Upper lobe of left lung (tissue), 6 donors: ENCODE measurements at places on chromosomes 3 and 15. TPM values are rescaled to one million over a fixed set of nuclear protein-coding genes. Genes with fewer than 3 reads are reported as not detected.

DNA sequence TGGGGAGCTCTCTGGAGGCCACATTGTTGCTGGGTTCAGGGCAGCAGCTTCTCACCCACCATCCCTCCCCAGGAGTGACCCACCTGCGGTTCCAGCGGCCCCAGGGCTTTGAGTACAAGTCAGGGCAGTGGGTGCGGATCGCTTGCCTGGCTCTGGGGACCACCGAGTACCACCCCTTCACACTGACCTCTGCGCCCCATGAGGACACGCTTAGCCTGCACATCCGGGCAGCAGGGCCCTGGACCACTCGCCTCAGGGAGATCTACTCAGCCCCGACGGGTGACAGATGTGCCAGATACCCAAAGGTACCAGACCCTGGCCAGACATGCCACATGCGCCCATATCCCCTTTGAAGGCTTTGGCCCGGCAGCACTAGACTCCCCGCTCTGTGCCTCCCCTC lies 26.1 kb downstream of the SHF start:
- DNase-seq = peak; percentile 49

DNA sequence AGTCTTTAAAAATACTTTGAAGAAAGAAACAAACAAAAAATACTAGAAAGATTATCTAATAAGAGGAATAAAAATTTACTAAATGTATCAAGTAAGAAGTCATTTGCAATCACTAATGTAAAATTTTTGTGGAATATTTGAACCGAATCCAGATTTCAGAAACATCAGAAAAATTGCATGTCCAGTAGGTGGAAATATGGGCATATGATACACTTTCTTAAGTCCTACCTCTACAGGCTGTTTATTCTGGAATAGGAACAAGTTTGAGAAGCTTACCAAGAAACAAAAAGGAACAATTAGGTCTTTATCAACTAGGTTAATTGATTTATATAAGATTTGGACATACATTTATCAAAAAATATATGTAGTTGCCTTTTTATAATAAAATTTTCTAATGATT lies 292.9 kb upstream of the ROBO1 start:
- no peak for DNase-seq

DNA sequence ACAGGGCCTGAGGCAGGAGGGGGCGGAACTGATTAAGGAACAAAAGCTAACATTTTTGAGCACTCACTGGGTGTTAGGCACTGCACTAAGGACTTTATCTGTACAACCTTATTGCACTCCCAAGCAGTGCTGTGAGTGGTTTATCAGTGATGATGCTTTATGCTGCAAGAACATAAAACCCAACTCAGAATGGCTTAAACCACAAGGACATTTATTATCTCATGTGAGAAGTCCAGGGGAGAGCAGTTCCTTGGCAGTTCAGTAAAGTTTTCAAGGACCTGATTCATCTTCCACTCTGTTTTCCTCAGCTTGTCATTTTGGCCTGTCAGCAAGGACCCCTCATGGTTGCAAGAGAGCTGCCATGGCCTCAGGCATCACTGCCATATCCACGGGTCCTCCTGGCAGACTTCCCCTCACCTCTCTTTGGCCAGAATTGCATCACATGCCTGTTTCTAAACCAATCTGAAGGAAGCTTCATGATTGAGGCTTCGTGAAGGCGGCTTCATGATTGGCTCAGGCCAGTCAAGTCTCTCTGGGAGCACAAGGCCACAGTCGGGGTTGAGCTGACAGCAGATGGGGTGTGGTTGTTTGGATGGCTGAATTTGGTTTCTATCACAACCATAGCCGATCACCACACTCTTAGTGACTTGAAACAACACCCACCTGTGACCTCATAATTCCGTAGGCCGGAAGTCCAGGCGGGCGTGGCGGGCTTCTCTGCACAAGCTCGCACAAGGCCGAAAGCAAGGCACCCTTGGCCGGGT lies 15.8 kb downstream of the EFCC1 start:
- no peak for DNase-seq

WDR72 gene
- 7.0 TPM for total RNA-seq

SHC4 gene
- not detected for total RNA-seq

FSTL1 gene
- 157 TPM for total RNA-seq
